ENCODE measurements at places on chromosomes 1 and 21. TPM values are rescaled to one million over a fixed set of nuclear protein-coding genes. Genes with fewer than 3 reads are reported as not detected.

DNA sequence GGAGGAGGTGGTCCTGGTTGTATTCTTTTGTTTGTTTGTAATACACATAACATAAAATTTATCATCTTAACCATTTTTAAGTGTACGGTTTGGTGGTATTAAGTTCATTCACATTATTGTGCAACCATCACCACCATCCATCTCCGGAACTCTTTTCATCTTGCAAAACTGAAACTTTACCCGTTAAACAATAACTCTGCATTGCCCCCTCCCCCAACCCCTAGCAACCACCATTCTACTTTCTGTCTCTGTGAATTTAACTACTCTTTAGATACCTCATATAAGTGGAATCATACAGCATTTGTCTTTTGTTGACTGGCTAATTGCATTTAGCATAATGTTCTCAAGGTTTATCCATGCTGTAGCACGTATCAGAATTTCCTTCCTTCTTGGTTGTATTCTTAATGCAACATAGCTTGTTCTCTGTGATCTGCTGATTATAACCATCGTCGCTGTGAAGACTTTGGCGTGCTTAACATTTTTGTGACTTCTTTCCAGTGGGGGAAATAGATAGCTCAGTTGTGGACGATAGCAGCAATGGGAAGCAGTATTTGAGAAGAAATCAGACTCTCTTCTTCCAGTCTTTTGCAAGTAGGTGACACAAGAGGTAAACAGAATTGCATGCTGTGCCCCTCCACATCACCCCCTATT is 117.5 kb upstream of the HOOK1 start:
- DNase-seq, result no peak

DNA sequence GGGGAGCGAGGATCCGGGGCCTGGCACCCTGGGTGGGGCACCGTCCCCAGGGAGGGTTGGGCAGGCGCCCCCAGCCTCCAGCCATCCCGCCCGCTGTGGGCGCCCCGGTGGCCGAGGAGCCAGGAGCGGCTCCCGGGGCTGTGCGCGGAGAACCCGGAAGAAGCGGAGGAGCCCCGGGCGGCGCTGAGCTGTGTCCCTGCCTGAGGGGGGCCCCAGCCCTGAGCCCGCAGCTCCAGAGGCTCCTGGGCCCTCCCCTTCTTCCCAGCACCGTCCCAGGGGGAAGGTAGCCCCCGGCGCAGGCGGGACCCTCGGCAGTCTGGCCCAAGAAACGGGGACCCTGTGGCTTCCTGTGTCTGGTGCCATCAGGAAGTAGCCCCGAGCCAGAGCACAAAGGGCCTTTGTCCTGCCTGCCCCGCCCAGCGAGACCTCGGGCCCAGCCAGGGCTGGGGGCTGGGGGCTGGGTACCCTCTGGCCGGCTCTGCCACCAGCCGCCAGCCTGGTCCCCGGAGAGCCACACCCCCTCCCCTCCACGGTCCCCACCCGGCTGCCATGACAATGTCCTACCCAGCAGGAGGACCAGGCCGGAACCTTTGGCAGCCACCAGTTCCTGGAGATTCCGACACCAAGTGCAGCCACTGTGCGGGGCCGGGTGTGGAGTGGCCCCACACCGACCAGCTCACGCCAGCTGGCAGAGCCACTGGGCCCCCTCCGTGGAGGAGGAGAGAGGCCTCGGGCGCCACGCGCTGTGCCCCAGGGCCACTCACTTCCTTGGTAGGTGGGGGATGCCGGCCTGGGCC is 15.6 kb upstream of the TTLL10 start:
- peak; percentile 66 for DNase-seq

DNA sequence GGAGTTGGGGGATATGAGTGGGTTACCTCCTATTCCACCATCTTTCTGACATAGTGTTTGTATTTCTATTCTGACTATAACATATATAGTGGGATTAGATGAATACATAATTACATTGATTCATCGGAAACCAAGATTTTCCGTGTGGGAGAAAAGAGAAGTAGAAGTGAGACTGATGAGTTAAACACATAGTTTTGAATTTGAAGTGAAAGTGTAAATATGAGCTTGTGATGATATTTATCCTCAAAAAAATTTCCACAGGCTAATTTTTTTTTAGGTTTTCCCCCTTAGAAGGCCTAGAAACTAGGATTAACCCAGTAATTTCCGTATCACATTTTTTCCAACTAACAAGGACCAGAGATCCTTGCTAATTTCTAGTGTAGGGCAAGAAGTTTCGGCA is 6.9 kb downstream of the CD1B start:
- peak; percentile 9 for DNase-seq

The LIN28A gene
- total RNA-seq, result not detected

DNA sequence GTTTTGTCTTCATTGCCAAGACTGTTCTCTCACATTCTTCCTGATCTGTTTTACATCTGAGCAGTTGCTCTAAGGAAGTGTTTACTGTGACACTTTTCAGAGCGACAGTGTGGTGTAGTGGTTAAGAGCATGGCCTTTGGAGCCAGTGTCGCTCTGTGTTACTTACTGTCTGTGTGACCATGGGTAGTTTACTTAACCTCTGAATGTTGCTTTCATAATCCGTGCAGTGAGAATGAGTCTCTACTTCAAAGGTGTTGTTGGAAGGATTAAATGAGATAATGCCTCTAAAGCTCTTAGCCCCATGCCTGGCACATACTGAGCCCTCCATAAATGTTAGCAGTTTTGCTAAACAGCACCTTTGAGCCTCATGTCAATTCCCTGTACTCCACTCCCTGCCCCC is 35.9 kb upstream of the ZFP69B start:
- no peak for DNase-seq

- DNase-seq, result peak; percentile 81
Measured at GRCh38 chr1:78840453-78841271, 165.9 kb downstream of the ADGRL4 start.

DNA sequence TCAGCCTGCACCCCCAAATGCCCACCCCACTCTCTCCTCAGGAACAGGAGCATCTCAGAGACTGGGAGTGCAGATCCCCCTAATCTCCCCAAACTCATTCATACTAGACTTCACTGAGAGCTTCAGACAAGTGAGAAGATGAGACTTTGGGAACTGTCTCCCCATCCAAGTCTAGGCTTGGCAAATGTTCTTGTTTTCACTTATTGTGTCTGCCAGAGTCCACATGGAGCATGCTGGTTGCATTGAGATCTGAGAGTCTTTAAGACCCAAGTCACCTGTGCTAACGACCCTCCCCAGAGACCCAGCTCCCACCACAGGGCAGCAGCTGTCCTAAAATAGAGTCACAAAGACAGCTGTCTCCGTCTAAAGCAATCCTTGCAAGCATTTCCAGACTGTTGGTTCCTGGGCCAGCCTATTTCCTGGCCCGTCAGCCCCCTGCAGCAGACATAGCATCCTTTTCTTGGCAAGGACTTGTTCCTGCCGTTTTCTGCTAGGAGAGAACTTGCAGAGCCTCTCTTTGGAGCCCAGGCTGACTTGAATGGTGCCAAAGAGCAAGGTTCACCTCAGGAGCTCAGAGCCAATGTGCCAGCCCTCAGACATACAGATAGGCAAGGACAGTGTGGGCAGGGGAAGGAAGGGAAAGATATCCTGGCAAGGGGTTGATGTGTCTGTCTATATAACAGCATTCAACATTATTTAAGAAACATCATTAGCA is 1.9 kb upstream of the CNTN2 start:
- DNase-seq, result no peak

GRCh38 chr1:5481889-5482288 is 510.3 kb downstream of the NPHP4 start:
- DNase-seq, result no peak

- no peak for DNase-seq
Measured at GRCh38 chr1:53851571-53852285, 13.6 kb upstream of the NDC1 start.

DNA sequence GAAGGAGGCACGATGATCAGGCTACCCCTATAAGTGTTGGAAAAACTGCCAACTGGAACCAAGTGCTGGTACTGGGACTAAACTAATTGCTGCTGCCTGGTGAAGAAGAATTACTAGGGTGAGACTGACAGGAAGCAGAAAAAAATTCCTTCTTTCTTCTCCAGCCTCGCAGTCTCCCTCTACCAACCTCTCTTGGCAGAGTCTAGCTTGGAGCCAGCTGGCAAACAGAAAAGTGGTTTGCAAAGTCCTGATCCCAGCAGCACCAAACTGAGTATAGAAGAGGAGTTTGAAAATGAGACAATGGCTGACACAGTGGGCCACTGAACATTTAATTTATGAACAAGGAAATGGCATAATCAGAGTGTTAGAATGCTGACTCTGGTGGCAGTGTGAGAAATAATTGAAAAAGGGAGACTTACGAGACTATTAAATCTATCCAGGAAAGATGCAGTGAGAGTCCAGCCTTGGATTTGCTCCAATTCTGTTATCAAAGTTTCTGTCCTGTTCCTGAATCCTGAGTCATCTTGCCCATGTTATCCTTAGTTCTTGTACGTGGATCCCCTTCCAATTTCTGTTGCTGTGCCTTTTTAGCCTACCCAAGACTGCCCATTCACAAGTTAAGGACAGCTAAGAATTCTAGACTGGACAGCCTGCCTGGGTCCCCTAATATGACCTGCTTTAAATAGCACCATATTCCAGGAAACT is 23.7 kb upstream of the DISP1 start:
- DNase-seq, result no peak

The NMNAT2 gene
- 0.49 TPM for total RNA-seq

The SH2D1B gene
- 0.27 TPM for total RNA-seq

GRCh38 chr1:178409541-178409940 is 87.2 kb downstream of the CLEC20A start:
- no peak for DNase-seq

The E2F2 gene
- 3.5 TPM for total RNA-seq

DNA sequence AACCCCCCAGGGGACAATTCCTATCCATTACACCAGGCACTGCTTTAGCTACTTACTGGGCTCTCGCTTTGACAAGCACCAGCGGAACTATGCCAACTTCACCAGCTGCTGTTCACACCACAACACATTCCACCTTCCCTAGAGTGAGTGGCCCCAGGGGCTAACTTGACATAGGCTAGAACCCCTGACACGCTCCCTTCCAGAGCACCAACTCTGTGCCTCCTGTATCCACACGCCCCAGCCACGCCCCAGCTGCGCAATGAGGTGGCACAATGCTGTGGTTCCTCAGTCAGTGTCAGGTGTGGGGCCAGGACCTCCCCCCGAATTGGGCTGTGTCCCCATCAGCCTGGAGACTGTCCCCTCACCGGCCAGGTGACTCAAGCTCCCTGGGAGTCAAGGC is 11.7 kb upstream of the FGR start:
- no peak for DNase-seq

DNA sequence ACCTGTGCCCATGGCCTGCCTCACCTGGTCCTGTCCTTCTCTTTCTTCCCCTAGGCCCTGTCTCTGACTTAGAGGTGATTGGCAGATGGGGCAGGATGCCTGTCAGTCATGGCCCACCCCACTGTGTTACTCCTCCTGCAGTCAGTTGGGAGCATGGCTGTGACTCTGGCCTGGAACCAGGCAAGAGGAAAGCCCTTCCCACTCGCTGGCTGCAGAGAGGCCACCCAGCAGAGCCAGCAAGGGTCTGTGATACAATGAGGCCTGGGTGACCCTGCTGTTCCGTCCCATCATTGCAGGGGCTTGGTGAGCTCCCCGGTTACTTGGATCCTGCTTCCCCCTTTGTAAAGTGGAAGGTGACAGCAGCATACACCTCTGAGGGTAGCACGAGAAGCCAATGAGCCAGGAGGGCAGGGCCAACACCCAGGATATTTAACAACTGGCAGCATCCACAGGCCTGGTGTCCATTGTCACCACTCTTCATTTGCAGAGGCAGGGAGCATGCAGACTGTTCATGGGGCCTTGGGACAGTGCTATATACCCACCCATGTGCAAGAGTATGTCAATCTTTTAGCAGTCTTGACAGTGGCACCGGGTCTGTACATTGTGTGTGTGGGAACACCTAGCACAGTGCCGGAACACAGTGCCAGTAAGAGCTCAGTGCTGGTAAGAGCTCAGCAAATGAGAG is 191.0 kb upstream of the C1orf174 start:
- DNase-seq, result no peak

- DNase-seq, result peak; percentile 54
Measured at GRCh38 chr1:166839600-166840308, 479 bp downstream of the POGK start.

The RALGPS2 gene
- total RNA-seq, result 35.2 TPM

DNA sequence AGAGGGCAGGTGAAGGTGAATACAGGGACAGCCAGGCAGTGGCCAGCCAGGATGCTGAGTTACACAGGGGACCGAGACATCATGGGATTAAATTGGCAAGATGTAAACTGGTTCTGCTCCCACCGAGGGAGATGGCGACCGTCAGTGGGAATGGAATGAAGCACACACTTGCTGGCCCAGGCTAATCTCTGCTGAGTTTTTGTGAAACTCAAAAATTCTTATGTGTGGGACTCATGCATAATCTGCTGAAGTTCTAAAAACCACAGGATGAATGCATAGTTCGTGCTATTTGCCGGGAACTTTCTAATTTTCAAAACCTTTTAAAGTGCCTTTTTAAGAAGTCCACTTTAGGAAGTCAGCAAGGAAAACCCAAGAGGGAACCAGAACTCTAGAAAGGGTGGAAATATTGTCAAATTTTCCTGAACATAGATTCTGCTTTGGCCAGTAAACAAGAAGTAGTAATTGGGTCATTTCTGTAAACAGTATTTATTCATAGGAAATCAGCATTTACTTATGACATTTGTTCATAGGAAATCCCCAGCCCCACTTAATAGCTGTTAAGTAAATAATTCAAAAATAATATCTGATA is 85.4 kb upstream of the ROR1 start:
- DNase-seq, result no peak

DNA sequence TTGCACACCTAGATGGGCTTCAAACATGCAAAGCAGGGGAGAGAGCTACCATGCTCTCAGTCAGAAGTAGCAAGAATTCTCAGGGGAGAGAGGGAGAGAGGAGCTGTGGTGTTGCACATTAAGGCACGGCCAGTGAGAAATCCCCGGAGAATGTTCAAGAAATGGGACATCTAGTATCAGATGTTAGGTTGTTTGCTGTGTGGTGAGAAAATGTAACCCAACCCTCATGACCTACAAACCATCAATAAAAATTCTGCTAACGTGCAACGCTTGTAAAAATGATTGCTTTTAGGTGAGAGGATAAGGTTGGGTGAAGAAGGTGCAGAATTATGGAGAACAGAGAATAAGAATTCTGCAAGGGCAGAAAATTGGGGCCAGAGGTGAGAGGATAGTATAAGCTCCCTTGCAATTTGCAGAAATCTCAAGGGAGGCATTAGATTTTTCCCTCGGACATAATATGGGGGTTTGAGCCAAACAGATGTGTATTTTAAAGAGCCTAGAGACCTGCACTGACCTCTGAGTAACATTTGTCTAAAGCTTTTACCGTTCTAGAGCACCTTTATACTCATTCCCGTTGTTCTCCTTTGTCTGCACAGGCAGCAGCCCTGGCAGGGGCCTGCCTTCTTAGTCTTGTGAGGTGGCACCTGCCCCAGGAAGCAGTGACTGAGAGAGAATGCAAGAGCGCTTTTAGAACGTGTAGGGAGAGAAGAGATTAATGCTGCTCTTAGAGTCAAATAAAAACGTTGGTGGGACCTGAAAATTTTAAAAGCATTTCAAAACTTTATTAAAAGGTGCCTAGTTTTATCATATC is 25.4 kb upstream of the KIAA0040 start:
- no peak for DNase-seq
